Peyer's patch (tissue), 4 donors: ENCODE measurements at places on chromosomes 11 and 22. TPM values are rescaled to one million over a fixed set of nuclear protein-coding genes. Genes with fewer than 3 reads are reported as not detected.

The CCDC34 gene
- 3.9 TPM for total RNA-seq

The HOATZ gene
- total RNA-seq: not detected

DNA sequence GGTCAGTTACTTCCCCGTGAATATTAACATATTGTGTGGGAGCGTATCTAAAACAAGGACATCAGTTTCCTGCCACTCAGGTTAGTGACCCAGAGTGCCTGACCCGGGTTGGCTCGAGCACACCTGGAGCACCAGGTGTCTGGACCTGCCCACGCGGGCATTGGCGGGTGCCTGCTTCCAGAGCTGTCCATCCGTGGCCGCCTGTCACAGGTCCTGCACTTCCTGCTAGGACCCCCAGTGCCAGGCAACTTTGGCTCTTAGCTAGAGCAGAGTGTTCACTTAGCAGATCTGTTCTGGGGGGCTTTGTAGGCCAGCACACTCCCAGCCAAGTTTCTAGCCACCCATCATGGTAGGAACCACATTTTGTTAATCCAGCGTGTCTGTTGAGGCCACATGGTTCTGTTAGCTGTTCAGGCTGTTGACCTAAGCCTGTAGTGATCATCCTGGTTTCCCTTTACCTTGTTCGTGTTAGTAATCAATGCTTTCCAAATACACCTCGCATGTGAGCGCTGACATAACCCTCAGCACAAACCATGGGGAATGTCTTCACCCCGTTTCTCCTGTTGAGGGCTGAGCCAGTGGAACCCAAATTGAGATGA lies 29.5 kb downstream of the MOV10L1 start:
- DNase-seq: no peak

DNA sequence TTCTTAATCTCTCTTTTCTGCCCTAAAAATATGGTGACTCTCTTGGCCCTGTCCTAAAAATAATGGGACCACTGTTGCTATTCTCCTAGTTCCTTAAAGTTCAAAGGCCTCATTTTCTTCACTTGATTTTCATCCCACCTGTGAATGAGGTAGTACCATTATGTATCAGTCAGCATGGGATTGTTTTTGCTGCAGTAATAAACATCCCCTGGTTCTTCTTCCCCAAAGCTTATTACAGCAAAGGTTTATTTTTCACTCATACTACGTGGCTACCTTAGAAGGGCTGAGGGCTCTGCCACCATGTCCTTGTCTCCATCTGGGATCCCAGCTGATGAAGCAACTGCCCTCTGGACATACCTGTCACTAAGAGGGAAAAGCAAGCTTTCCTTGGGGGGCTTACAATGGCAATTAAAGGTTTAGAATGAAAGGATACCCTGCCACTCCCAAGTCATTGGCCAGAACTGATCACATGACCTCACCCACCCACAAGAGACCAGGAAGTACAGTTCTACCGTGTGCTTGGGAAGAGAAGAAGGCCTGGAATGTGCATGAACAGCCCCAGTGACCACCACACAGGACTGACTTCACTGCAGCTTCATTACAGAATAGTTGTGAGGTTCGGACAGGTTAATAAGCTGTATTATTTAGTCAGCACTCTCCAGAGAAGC lies 7.8 kb downstream of the TTC38 start:
- peak; percentile 34 for DNase-seq
